ENCODE measurements at places on chromosomes 7 and 10.

DNA sequence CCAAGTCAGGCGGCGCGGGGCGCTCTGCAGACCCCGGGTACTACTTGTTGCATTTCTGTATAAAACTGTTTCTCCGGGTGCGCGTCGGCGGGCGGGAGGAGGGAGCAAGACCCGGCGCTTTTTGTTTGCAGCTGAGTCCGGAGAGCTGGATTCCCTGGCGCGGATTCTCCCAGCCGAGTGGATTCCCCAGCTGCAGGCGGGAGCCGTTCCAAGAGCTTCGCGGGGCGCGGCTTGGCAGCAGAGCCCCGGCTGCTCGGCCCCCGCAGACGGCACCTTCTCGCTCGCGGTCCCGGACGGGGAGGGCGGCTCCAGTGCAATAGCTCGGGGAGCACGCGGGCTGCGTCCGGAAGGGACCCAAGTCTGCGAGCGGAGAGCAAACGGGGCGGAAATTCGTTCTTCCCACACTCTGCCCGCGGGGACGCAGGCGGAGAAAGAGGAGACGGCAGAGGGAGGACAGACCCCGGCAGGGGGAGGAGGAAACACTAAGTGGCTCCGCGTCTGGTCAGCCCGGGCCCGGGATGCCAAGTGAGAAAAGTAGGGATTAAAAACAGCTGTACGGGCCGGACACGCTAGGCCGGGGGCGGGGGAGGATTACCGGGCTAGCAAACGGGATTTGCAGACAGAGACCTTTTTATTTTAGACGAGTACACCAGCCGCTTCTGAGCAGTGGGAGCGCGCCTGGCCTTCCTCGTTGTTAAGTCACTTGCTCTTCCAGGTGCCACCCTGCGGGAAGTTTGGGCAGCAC is at the start of gene TRIL:
Gene TRIL, minus strand, starts transcription at position 96 of the 745 bp plus-strand sequence. CDS start 284 bp downstream, outside the sequence.
- DNase-seq = no peak

DNA sequence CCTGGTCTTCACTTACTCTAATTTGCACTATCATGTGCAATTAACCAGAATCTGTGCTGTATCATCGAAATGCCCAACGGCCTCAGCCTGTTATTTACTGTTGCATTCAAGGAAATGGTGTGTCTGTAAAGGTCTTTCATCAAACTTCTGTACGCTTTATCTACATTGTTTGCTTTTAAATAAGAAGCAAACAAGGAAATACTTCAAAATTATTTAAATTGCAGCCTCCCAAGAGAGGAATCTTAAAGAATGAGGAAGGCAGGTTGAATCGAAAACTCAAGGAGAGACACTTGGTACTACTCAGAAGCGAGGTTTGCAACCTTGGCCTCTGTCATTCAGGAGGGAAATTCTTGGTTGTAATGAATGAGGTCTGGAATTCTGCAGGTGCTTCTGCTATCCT is 40.7 kb downstream of the MGAM start:
- no peak for DNase-seq

DNA sequence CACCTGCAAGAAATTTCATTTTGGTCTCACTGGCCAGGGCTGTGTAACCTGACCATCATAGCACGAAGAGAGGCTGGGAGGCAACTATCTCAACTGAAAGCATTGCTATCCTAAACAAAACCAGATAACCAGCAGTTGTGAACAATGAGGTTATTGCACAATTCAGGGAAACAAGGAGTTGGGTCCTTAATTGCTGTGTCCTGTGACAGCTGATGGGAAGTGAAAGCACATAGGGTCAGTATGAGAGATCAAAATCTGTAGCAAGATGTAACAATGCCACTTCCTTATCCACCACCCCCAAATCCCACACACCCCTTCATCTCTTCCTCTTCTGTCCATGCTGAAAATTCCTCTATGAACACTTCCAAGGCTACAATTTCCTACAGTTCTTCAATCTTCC is 80.2 kb downstream of the HTR7 start:
- no peak for DNase-seq

DNA sequence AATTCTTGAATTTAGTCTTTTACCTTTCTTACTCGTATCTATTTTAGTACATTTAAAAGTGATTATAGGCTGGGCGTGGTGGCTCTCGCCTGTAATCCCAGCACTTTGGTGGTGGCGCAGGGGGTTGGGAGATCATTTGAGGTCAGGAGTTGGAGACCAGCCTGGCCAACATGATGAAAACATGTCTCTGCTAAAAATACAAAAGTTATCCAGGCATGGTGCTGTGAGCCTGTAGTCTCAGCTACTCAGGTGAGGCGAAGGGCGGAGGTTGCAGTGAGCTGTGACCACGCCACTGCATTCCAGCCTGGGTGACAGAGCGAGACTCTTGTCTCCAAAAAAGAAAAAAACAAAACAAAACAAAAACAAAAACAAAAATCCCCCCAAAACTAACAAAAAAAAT is 12.2 kb downstream of the PRKCQ start:
- DNase-seq = no peak

DNA sequence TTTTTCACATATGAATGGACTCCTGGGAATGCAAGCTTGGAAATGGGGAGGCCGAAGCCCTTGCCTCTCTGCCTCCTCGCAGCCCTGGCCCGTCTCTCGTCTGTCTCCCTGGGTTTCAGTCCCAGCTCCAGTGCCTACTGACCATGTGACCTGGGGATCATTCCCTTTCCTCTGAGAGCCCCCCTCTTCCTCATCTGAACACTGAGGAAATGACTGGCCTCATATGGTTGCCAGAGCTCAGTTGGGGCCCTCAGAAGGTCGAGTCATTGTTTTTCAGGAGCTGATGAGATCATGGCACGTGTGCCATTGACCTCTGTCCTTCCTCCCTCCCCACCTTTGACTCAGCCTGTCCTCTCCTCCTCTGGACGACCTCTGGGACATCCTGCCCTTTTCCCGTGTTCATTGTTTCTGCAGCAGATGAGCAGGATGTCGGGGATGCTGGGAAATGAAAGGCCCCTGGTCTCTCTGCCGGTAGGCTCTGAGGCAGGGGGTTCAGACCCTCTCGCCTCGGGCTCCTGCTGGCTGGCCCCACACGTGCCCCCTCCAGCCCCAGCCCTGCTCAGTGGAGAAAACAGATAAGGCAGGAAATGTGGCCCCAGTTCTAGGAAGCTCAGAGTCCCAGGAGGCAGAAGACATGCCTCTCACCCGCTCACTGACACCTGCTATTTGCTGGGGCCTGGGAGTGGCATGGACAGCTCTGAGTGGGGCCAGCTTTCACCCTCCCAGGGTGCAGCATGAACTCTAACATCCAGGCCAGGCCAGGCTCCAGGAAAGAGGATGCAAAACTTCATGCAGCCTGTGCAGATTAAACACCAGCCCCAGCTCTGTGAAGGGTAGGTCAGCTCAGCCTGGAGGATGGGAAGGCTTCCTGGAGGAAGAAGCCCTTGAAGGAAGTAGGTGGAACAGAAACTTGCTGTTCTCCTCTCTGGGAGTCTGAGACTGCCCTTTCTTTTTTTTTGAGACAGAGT is 8.3 kb upstream of the PPP1R35 start:
- DNase-seq = no peak

- DNase-seq = no peak
Observed at GRCh38 chr10:97873569-97873968, 23.9 kb downstream of the GOLGA7B start.

GRCh38 chr10:22606164-22606614 is 108.2 kb downstream of the PIP4K2A start:
- no peak for DNase-seq

DNA sequence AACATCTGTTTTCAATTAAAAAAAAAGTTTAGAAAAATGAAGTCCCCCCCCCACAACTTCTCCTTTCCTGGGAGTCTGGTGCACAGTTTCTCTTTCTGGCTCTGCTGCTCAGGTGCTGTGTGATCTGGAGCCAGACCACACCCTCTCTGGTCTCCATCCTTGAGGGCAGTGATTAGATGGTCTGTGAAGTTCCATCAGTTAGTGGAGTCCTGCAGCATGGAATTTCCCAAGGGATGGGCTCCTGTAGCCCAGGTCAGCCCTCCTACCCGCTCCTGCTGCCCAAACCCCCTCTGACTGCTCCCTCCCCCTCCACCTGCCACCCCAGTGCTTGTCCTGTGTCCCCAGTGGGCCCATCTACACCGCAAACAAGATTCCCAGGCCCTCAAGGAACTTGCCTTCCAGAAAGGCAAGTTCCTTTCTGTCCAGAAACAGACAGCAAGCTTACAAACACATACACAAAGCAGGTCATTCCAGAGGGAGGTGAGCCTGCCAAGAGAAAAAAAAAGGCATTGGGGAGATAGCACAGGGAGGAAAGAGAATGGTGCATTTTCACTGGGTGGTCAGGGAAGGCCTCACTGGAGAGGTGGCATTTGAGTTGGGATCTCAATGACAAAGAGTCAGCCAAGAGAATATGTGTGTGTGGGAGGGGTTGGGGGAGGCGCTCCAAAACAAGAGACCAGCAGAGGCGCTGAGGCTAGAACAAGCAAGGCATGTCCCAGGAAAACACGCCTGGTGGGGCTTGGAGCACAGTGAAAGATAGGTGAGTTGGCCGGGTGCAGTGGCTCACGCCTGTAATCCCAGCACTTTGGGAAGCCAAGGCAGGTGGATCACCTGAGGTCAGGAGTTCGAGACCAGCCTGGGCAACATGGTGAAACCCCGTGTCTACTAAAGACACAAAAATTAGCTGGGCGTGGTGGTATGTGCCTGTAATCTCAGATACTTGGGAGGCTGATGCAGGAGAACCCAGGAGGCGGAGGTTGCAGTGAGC is 49.5 kb upstream of the SLC29A3 start:
- DNase-seq = no peak

Measured in activated CD4-positive, CD25-positive, alpha-beta regulatory T cell (primary cell).